ENCODE measurements at places on chromosomes 3 and 15.

DNA sequence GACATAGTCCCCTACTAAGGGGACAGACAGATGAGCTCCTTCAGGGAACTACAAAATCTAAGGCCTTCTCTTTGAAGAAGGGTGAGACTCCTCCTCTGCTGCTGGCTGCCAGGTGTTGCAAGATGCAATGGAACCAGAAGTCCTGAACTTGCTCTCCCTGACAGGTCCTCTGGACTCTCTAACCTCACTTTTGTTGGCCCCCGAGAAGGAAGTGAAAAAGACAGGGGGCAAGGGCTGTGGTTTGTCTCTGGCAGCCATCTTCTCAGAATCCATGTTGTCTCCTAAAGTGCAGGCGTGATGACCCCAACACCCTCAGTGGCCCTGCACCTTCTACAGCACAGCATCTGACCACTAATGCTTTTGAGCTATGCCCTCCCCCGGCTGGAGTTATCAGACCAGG lies 292.5 kb downstream of the CHST2 start:
- no peak for DNase-seq

DNA sequence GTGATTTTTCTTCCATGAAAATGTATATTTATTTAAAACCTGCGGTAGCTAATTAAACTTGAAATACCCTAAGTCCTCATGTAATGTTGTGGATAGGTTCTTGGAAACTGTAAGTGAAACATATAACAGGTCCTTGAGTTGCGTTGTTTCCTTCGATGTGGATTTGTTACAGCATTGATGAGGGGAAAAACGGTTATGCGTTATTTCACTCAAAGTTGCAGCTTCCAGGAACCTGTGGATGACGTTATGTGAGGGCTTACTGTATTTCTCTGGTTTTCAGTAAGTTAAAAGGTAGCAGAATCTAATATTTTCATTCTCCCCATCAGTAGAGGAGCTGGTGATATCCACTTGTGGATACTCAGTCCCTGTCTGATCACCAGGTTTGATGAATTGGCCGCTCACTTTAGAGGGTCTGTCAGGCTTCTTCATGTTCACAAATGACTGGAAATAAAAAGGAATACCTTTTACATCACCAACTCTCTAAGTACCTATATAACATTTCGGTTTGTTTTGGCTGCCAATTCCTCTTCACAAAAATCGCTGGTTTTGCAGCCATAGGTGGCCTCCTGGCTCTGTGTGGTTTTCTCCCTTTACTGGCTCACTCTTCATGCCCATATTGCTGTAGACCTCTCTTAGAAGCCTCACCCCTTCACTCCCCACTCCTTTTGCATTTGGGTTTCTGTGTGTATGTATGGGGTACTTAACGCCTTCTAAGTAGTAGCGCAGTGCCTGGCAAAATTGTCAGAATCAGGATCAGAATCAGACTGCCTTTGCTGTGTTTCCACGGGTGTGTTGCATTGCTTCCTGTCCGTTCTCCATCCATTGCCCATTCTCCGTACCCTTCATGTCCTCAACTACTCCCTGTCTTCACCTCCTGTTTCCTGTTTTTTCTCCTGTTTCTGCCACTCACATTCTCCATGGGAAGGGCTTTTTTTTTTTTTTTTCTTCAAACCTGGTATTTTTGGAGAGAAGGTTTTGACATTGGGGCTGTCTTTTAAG lies 112.6 kb downstream of the FNDC3B start:
- DNase-seq: no peak

GRCh38 chr15:57398336-57398735 lies 22.0 kb downstream of the CGNL1 start:
- DNase-seq: no peak

DNA sequence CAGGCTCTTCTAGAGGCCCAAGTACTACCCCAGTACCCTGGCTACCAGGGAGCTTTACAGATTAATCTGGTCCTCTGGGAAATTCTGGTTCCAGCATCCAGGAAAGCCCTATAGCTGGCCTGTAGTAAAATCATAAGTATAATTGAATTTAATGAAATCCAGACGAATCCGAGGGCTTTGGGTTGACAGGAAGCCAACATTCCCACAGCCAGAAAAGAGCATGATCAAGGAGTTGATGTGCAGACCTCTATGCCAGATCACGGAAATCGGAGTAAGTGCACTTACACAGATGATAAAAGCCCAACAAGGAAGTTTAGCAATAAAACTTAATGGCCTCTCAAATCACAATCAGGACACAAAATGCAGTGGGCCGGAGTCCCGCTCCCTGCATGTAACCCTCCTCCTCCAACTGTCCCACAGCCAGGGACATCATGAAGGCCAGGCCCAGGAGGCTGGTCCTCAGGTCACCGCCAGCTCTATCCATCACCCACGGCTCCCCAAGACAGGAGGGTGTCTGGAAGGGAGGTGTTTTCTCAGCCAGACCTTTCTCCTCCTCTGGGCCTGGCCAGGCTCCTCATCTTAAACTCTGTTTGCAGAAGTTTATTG lies 62.8 kb upstream of the SEC22A start:
- no peak for DNase-seq

DNA sequence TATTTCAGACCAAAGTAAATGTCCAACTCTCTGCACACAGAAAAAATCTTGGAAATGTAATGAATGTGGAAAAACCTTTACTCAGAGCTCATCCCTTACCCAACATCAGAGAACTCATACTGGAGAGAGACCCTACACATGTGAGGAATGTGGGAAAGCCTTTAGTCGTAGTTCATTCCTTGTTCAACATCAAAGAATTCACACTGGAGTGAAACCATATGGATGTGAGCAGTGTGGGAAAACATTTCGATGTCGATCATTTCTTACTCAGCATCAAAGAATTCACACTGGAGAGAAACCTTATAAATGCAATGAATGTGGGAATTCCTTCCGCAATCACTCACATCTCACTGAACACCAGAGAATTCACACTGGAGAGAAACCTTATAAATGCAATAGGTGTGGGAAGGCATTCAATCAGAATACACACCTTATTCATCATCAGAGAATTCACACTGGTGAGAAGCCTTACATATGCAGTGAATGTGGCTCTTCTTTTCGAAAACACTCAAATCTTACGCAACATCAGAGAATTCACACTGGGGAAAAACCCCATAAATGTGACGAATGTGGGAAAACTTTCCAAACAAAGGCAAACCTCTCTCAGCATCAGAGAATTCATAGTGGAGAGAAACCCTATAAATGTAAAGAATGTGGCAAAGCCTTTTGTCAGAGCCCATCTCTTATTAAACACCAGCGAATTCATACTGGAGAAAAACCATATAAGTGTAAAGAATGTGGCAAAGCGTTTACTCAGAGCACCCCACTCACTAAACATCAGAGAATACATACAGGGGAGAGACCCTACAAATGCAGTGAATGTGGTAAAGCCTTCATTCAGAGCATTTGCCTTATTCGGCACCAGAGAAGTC lies 8.0 kb upstream of the ZNF501 start:
- no peak for DNase-seq

DNA sequence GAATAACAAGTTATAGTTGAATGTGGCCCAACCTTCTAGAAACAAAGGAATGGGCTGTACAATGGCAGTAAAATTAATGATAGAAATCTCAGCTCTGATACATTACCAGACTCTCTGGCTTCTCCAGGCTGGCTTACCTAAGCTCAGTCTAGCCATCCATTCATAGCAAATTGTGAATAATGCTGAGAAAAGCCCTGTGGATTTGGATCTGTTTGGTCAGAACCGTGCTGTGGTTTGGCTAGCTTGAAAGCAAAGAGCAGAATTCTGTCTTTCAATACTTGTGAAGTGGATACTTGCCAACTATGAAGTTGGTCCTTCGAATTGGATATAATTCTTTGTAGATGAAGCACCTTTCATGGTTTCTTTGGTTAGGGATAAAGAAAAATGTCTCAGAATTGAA lies 199.1 kb downstream of the EPHA3 start:
- DNase-seq: no peak

GRCh38 chr3:134709076-134709475 lies 58.3 kb upstream of the KY start:
- DNase-seq: no peak

DNA sequence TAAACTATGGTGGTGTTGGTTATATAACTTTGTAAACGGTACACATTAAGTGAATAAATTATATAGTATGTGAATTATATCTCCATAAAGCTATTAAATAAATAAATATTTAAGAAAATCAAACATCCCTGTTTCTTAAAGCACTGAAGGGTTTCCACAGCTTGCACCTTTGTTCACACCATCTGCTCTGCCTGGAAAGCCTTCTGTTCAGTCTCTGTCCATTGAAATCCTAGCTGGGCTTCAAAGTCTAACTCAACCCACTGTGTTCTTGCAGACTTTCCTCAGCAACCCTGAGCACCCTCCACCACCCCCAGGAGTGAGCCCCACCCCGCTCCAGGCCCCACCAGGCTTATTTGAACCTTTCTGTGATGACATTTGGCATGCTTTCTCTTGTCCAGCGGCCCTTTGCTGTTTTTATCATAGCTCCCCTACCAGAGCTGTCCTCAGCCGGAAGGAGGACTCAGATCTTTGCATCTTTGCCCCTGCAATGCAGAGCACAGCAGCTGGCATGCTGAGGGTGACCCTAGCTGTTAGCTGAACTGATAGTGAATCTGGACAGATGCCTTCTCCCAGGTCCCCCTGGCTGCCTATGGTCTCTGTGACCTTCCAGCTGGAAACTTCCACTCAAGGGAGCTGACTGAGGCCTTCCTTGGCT lies 105.2 kb downstream of the DAPK2 start:
- no peak for DNase-seq

- no peak for DNase-seq
These were observed 3.0 kb downstream of the CCR2 start for GRCh38 chr3:46356909-46357308.

GRCh38 chr3:131223373-131224289 lies 157.9 kb upstream of the NUDT16 start:
- no peak for DNase-seq

DNA sequence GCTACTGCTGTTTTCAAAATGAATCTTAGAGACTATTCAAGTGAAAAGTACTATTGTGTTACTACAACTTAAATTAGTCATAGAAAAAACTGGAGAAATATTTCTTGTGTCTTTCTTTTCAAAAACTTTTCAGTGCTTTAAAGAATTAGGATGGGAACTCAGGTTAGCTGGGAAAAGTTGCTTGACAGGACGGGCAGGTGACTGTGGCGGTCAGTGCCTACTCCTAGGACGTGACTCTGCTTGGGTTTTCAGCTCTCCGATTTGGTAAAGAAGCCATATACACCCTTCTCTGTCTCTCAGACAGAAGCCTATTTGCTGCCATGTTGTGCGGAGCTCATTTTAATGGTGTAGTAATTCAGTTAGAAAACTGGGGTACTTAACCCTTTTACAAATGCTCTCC lies 89.8 kb upstream of the CACNA2D3 start:
- no peak for DNase-seq

GRCh38 chr3:42876940-42877720 lies 1.5 kb upstream of the CYP8B1 start:
- DNase-seq: no peak

- DNase-seq: no peak
These were observed 10.6 kb upstream of the KIF23 start for GRCh38 chr15:69403594-69403993.

DNA sequence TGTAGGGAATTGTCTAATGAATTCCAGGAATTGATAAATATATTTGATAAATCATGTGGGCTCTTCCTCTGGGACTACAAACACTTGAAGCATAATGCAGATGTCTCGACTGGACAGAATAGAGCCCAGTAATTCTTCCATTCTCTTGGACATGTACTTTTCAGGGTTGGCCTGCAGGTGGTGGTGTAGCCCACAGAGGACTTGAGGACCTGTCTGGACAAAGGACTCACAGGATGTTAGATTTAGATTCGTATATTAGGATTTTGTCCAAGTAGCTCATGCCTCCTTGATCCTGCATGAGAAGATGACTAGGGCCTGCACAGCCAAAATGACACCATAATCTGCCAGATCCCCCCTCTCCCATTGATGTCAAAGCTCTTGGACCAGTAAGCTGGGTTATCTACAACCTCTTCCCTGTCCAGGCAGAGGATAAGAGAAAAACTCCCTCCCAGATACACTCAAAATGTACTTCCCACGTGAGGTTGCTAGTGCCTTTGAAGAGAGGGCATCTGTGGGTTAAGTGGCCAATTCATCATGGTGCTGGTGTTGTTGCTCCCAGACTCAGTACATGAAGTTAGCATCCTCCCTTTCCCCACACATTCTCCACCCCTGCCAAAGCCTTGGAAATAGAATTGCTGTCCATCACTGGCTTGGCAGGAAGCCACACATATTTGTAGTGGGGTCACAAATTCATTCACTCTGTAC lies 88.6 kb upstream of the ZNF280D start:
- DNase-seq: peak; percentile 53

- no peak for DNase-seq
These were observed 1.2 kb downstream of the CTSH start for GRCh38 chr15:78943692-78944091.

- no peak for DNase-seq
These were observed 56.9 kb downstream of the KLHL6 start for GRCh38 chr3:183498634-183499033.

- DNase-seq: no peak
These were observed 343.9 kb upstream of the SUCLG2 start for GRCh38 chr3:67998281-67998680.

- DNase-seq: no peak
These were observed 60.9 kb upstream of the DIPK2A start for GRCh38 chr3:143910756-143911155.

DNA sequence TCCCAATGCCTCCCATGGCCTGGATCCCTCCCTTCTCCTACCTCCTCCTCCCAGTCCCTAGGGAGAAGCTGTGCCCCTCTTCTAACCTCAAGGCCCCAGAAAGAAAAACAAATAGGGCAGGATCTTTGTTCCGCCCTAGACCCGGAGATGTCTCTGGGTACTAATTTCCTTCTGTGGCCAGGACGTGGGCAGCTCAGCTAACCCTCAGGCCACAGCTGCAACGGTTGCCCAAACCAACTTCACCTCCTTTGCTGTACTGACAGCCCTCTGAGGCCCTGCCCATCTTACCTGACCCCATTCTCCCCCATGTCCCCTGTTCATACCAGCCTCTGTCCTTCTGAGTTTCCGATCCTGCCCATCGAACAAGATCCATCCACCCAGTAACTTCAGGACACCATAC lies 70.7 kb downstream of the SRGAP3 start:
- no peak for DNase-seq

- DNase-seq: no peak
These were observed 374.5 kb downstream of the IL20RB start for GRCh38 chr3:137332297-137332696.

- DNase-seq: no peak
These were observed 20.2 kb upstream of the SLC6A20 start for GRCh38 chr3:45816544-45816943.

DNA sequence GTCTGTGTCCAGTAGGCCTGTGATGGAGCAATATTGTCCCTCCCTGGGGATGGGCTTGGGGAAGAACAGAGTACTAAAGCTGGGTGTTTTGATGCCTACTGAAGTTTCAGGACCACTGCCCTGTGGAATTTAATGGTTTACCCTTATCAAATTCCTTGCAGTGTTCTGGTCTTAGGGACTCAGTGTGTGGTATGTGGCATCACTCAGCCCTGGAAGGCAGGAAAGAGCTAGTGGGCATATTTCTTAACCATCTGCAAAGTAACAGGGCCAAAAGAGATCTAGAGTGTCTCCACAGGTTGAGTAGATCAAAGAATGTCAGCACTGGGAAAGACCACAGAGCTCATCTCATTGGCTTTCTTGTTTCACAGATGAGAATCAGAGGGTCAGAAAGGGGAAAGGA lies 11.8 kb upstream of the SCN10A start:
- DNase-seq: no peak
